NCI-H446 treated with DMSO at 0.1 percent for 48 hours (cell line): ENCODE measurements at places on chromosomes 11 and 22.
A peak's percentile ranks its signal among the peaks of the same experiment; 100 is the strongest.

DNA sequence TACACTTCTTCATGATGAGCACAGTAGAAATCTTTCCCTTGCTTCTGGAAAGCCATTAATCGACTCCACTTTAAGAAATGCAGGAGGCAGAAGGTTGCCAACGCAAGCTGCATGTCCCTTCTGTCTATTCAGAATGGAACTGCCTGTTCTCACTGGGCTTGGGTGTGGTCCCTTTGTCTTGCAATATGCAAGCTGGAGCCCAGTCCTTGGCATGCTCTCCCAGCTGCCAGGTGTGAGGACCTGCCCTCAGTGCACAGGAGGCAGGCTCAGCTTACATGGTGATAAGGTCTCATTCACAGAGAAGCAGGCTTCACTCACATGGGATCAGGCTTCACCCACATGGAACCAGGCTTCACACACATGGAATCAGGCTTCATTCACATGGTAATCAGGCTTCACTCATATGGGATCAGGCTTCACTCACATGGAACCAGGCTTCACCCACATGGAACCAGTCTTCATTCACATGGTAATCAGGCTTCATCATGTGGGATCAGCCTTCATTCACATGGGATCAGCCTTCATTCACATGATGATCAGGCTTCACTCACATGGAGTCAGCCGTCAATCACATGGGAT lies 59.2 kb upstream of the USP47 start:
- no peak for DNase-seq

DNA sequence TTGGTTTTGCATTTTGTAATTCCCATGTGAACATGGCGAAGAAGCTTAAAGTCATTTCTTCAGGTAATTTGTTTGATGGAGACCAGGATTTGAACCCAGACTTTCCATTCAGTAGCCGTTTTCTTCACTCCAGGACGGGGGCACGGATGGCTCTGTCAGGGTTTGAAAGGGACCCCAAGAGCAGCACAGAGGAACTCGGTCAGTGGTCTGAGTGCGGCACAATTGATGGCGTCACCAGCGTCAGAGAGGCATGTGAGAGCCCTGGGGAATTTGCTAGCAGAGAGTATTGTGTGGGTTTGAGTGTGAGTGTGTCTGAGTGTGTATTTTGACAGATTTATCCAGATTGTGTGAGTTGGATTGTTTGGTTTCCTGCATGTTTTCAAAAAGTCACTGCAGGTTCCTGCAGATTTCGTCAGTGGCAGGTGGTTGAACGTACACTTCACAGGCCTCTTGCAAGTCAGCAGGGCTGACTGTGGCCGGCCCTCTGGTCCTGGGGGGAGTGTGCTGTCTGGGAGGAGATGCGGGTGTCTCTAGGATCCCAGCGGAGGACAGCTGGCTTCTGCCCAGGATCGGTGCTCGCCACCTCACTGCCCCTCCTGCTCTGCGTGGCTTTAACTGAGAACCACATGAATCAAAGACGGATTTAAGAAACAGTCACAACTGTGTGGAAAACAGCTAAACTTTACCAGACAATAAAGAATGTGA lies 199.3 kb downstream of the TBC1D22A start:
- no peak for DNase-seq

- DNase-seq, result no peak
These were observed 345.5 kb upstream of the CTSC start for GRCh38 chr11:88683024-88683423.

GRCh38 chr22:37065180-37065579 lies 13.6 kb downstream of the KCTD17 start:
- no peak for DNase-seq

GRCh38 chr22:37328017-37328416 lies 45.7 kb downstream of the CYTH4 start:
- no peak for DNase-seq

DNA sequence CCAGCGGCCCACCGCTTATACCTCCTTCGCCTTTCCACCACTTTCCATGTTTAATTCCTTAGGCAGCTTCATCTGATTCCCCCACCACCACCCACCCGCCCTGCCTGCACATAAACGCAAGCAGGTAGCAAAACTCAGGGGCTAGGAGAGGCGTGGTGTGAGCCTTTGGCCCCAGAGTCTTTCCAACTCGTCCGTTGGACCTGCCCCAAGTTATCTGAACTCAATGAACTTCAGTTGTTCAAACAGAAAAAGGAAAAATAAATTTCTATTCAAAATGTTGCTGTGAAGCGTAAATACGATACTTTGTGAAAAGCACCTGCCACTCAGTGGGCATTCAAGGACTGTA lies 814 bp upstream of the CDON start:
- DNase-seq, result no peak

DNA sequence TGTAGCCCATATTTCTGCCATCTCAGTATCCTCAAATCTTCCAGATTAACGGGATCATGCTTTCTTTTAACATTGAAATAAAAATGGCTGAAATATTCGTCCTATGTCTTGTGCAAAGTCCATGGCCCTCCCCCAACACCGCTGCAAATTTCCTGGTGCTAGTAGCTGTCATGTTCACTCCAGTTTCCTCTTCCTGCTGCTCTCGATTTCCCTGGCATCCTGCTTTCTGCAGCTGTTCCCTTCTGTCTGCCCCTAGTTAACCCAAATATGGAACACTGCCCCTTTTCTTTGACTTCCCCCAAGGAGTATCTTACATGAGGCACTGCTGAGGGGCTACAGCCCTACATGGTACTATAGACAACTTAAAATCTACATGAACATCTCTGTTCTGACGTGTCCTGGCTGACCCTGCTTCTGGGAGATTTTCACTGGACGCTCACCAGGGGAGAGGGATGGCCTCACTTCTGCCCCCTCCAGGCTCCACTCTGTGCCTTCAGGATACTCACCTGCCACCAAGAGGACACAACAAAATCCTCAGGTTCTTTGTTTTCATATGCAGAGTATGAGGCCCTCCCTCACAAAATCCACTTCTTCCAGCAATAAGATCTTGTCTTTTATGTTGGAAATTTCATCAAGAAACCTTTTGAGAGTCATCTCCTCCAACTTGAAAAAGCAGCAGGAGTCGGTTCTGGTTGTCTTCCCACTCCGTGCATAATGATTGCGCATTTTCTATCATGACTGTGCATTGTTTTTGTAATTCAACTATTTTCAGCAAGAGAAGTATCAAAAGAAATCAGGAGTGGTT lies 29.5 kb upstream of the SCUBE2 start:
- no peak for DNase-seq

DNA sequence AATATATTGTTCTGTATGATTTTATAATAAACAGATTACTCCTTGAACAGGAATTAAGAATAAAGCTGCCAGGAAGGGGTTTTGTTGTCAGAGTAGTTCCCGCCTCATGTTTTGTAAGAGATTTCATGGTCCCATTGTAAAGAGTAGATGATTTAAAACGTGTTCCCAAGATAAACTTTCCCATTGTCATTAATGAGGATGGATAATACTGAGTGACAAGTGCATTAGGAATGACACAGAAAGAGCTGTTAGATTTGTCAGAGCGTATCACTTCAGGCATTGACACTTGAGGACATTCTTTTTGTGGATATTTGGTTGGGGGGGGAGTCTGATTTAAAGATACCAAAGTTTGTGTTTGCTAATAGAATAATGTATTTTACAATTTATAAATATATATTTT lies 147.0 kb downstream of the PAX6 start:
- DNase-seq, result no peak

GRCh38 chr11:82146789-82147188 lies 586.9 kb downstream of the FAM181B start:
- DNase-seq, result no peak

GRCh38 chr11:2508793-2509192 lies 64.0 kb downstream of the KCNQ1 start:
- DNase-seq, result no peak

GRCh38 chr11:68560216-68560615 lies 99.7 kb downstream of the PPP6R3 start:
- DNase-seq, result no peak

DNA sequence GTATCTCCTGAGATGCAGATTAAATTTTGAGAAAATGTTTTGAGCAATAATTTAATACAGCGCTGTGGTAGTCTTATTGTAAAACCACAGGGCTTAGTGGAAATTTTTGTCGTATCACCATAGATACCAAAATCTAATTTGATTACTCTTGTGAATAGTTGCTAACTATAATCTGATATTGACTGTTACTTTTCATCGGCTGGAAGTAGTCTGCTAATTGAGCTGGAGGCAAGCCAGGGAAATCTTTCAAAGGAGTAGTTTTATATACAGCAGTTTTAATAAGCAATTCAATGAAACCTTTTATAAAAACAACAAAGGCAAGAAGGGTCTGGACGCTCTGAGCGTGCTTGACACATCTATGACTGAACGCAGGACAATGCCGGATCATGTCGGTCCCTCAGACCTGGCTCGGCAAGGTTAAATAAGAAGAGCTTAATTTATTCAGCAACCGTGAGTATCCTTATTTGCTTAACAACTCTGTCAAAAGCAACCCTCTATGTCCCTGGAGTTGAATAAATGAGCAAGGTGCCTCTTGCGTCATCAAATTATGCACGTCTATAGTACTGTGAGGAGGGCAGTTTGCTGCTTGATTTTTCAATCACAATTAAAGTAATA lies 121.2 kb downstream of the NCAM1 start:
- DNase-seq, result no peak

DNA sequence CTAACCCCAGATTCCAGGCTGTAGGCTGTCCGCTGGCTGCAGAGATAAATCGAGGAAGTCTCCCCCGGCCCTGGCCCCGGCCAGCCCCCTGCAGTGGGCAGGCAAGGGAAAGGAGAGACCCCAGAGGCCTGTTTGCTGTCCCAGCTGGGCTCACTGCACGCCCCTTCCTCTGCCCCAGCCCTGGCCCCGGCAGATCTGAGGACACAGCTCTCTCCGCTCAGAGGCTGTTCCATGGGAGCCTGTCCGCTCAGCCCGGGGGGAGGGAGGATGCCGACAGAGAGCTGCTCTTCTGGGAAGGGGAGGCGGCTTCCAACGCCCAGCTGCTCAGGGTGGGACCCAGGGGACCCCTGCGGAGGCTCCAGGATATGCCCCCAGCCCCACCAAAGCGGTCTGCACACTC lies 37.7 kb upstream of the H19 start:
- no peak for DNase-seq

- no peak for DNase-seq
These were observed 48.3 kb upstream of the PHOX2A start for GRCh38 chr11:72292106-72292785.

DNA sequence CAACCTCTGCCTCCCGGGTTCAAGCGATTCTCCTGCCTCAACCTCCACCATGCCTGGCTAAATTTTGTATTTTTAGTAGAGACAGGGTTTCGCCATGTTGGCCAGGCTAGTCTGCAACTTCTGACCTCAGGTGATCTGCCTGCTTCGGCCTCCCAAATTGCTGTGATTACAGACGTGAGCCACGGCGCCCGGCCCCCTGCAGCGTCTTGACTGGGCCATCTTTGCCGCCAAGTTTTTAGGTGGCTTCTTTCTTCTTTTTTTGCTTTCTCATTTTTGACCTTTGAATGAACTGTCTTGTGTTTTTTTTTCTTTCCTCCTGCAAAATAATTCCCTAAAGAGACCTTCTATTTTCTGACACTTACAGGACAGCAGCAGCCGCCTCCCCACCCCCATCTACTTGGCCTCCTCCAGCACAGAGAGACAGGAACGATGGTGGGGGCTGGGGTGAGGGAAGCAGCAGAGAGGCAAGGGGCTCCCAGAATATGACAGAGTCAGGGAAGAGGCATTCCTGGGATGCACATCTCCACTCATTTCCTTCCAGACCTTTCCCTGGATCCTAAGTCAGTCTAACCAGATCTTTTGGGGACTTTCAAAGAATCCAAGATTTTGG lies 92.6 kb upstream of the ALX4 start:
- no peak for DNase-seq

DNA sequence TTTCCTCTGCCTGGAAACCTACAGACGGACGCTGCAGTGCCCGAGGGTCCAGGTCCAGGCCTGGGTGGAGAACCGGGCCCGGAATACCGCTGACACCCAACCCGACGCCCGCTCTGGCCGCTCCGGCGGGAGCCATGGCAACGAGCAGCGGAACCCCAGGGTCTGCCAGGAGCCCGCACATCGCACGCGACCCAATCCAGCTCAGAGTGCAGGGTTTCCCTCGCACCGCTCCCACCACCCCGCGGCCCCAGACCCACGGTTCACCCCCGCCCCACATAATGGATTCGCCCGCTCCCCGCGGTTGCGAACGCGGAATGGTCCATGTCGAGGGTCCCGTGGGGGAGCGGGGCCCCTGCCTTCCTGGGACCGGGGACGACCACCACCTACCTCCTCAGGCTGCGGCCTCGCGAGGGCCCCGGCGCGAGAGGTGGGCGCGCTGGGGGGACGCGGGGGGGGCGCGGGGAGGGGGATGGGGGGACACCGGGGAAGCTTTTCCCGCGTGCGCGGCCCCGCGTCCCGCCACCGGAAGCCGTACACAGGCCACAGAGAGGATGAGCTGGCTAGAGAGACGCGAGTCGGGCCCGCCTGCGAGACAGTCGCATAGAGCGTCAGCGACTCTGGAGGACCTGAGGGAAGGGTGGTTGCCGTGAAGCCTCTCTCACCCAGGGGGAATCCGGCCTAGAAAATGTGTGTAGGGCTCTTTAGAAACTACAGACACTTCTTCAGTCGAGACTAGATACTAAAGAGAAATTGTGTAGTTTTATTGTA lies at the start of gene SSRP1:
TSS of gene SSRP1 (minus strand) at position 550 of the 768 bp plus-strand sequence. CDS start 771 bp downstream, outside the sequence.
- peak; percentile 82 for DNase-seq

DNA sequence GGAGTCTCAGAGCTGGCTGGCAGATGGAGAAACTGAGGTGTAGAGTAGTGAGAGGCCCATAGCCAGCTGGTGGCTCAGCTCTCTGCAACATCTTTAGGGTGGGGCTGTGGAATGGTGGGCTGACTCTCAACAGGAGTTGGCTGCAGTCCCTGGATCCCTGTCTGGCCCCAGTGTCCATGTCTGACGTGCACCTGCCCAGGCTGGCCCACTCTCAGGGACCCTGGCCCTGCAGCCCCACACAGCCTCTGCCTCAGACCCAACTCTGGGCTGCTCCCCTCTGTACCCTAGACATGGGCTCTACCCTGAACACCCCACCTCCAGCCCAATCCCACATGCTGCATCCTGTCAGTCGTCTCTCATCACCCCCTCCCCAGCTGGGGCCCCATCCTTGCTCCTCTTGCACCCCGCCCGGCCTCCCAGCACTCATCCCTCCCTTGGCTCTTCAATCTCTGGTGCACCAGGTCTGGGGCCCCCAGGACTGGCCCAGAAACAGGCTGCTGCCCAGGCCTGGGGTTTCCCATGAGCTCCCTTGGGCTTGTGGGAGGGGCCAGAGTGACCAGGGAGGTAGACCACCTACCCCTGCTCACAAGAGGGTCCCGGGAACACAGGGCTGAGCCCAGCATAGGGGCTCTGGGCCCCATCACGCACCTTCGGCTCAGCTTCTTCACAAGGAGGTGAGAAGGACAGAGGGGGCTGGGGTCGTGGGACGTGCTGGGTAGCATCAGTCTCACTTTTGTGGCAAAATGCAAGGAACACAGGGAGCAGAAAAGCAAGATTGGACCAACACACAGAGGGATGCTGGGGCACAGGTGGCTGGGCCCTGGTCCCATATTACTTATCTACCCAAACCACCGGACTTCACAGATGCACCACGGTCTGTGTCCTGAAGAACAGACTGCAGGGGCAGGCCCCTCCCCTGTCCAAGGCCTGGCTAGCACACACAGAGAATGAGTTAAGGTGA lies 31.5 kb downstream of the ARVCF start:
- no peak for DNase-seq
